ENCODE measurements at places on chromosomes 6 and 20.

GRCh38 chr6:32830936-32831335 is 7.6 kb downstream of the TAP2 start:
- DNase-seq: no peak

GRCh38 chr20:58294497-58295455 is 14.7 kb upstream of the RAB22A start:
- no peak for DNase-seq

- no peak for DNase-seq
Observed at GRCh38 chr20:33657704-33658095, 4.4 kb upstream of the C20orf144 start.

GRCh38 chr6:108291091-108291490 is 3.8 kb upstream of the AFG1L start:
- no peak for DNase-seq

DNA sequence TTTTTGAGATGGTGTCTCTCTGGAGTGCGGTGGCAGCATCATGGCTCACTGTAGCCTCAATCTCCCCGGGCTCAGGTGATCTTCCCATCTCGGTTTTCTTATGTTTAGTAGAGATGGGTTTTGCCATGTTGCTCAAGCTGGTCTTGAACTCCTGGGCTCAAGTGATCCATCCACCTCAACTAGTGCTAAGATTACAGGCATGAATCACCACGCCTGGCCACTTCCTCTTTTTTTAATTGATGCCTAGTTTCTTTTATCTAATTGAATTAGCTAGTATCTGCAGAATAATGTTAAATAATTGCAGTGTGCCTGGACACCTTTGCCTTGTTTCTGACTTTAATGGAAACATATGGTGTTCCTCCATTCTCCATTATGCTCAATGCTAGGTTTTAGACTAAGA is 38.4 kb upstream of the SLC22A16 start:
- DNase-seq: no peak

- DNase-seq: peak; percentile 16
Observed at GRCh38 chr6:123316733-123317323, 319.9 kb downstream of the TRDN start.

DNA sequence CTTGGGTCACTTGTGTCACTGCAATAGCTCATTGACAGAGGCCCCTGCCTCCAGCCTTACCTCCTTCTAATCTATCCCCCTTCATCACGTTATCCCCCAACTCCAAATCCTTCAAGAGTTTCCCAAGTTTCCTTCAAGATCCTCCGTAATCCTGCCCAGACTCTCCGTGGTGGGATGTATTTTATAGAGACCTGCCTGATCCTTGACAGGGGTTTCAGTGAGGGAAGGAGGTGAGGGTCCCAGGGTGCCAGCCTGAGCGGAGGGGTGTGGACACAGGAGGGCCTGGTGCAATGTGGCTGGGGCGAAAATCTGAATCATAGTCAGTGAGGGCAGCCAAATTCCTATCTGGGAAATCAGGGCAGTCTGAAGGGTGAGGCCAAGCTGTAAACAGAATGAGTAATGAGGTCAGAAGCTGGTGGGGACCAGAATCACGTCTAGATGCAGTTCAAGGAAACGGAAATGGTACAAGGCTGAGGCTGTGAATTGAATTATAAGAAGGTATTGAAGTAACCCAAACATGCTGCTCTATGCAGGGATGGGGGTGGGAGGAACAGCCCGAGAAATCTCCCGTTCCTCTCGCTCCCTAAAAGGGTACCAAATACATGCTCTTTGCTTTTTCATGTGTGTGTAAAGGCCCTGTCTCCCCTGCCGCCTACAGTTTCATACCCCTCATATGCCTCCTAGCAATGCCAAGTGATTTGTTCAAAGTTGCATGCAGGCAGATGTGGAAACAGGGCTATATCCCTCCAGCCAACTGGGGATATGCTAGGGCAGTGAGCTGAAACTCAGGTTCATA is 35.4 kb upstream of the PIM1 start:
- peak; percentile 91 for DNase-seq

GRCh38 chr6:6402591-6402990 is 82.1 kb upstream of the F13A1 start:
- DNase-seq: no peak

DNA sequence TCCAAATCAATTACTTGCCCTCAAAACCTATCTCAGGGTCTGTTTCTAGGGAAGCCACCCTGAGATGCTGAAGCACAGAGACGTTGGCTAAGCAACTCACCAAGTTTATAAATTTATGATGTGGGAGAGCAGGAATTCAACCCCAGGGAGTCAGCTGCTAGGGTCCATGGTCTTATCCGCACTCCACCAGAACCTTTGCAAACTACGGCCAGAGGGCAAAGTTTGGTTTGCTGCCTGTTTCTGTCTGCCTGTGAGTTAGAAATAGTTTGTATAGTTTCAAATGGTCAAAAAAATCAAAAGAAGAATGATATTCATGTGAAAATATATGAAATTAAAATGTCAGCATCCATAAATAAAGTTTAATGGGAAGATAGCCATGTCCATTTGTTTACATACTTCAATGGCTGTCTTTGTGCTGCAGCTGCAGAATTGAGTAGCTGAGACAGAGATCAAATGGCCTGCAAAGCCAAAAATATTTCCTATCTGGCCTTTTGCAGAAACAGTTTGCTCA is 83.7 kb upstream of the ZFP64 start:
- DNase-seq: no peak

- no peak for DNase-seq
Observed at GRCh38 chr6:63372951-63373533, 53.3 kb upstream of the LGSN start.

- no peak for DNase-seq
Observed at GRCh38 chr6:33566182-33567084, 13.6 kb downstream of the BAK1 start.

- no peak for DNase-seq
Observed at GRCh38 chr6:17035257-17036064, 66.4 kb upstream of the STMND1 start.

DNA sequence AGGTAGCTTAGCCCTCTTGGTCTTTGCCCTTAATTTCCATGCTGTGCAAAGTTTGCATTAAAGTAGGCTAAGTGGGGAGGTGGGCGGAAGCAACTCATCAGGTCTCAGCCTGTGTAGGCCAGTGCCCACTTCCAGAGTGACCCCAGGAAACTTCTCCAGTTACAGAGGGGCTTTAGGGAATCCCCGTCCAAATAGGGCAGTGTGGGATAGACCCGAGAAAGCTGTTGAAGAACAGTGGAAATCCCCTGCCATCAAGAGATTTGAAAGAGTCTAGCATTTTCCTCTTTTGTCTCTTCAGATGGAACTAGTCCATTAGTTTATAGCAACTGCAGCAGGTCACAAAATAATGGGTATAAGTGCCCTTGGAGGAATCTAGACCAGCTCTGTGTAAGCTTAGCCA is 20.2 kb downstream of the SF3B5 start:
- DNase-seq: no peak

GRCh38 chr6:26223228-26223627 is 136.0 kb downstream of the HFE start:
- DNase-seq: no peak

GRCh38 chr6:117409420-117409819 is 16.3 kb downstream of the ROS1 start:
- no peak for DNase-seq

DNA sequence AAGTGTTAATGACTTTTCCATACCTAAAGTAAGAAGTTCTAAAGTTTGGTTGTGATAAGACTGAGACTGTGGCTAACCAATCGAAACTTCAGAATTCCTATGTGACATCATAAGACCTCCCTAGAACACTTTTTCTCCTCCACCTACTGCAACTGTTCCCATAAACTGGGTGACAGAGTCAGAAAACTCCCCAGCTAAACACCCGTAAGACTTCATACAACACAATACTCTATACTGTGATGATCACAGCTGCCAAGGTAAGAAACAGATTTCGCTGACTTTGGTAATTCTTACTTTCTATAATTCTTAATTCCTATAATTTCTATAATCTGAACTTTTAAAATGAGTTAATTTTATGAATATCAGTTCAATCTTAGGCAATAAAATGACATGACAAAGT is at the start of gene PLN:
Gene PLN (plus strand): TSS at position 161 of the 400 bp plus-strand sequence. CDS start 10,626 bp downstream, outside the sequence.
- DNase-seq: no peak

All from kidney capillary endothelial cell (primary cell).